ENCODE measurements at places on chromosomes 5 and 9.

DNA sequence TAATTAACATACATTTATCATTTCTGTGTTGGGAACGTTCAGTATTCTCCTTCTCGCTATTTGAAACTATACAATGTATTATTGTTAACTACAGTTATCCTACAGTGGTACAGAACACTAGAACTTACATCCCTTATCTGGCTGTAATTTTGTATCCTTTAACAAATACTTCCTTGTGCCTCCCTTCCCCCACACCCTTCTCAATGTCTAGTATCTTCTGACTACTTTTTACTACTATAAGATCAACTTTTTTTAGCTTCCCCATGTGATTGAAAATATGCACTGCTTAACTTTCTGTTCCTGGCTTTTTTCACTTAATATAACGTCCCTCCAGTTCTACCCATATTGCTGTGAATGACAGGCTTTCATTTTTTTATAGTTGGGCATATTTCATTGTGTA, 253.5 kb downstream of the RAB3C start:
- DNase-seq = no peak

- DNase-seq = peak; percentile 37
These were observed 33.8 kb upstream of the ANXA2R start for GRCh38 chr5:43073597-43074546.

DNA sequence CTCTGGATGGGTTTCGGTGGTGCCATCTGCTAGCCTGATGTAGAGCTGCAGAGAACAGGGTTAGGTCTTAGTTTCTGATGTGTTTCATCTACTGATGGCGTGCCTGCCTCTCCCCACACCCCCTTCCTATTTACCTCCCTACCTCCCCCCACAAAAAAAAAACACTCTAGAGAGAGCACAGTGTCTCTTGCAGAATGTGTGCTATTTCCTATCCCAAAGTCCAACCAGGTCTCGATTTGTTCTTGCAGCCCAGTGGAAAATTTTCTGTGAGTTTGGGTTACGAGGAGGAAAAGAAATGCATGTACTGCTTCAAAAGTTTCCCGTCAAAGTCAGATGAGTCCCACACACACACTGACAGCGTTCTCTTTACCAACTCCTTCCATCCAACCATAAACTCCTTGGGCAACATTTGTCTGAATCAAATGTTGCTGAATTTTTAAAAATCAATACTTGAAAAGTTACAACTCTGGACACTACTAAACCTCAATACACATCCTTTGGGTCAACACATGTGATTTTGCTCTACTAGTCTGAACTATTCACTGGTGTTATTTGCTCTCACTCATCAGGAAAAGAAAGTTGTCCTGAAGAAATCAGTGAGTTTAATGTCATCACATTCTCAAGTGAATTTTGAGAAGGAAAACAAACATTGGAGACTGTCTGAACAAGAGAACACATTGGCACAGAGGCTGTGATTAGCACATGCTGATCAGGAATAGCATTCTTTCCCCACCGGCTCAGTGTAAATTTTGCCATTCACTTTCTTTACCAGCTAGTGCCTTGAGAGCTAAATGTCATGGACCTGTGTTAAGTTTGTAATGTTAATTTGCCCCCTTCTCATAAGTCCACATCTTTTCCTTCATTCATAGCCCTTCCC, 84.1 kb downstream of the MAMDC2 start:
- no peak for DNase-seq

DNA sequence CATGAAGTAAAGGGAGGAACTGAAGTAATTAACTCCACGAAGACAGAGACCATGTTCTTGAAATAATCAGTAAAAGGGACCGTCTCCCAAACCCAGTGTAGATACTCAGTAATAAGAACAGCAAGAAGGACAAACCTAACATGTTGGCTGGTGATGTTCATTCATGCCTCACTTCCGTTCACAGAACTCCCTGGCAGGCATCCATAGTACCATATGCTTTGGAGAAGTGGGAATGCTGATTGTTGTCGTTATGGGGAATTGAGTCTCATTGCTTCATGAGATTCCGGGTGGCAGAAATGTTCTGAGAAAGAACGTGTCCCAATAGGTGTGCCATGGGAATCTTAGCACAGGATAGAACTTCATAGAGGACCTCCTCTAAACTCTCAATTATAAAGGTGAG, 452.3 kb downstream of the ZSWIM6 start:
- no peak for DNase-seq

DNA sequence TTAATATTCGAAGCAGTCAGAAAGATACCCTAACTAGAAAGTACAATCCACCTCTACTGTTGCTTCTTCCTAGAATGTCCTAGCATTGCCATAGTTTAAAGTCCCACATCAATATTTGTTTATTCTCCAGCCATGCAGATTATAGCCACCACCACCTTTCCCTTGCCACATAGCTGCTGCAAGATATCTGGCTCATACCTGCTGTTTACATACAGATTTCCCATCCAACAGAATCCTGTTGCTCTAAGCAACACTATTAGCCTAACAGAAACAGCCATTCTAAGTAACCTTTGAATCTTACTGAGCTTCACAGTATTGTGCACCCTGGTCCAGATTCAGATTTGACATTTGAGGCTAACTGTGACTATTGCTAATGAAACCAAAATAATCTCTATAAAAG, 45.6 kb downstream of the GNAQ start:
- no peak for DNase-seq

DNA sequence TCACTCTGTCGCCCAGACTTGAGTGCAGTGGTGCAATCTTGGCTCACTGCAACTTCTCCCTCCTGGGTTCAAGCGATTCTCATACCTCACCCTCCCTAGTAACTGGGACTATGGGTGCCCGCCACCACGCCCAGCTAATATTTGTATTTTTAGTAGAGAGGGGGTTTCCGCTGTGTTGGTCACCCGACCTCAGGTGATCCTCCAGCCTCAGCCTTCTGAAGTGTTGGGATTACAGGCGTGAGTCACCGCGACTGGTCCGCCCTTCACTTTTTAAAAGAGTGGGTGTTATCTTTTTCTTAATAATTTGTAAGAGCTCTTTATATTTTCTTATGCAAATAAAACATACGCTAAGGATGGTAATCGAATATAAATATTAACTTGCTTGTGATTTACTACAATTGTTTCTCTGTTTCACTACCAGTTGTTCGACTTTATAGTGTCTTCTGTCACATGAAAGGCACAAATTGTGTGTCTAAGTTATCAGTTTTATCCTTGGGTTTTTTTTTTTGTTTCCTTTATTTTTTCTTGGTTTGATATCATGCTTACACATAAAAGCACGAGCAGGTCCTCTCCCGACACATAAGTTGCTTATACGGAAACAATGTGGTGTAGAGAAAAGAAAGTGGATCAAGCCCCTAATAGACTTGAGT, 1.9 kb upstream of the GPBP1 start:
- DNase-seq = peak; percentile 14

All from activated T-cell treated with anti-CD3 and anti-CD28 coated beads for 4 hours (primary cell).